ENCODE measurements at places on chromosomes 7 and 10. TPM values are rescaled to one million over a fixed set of nuclear protein-coding genes. Genes with fewer than 3 reads are reported as not detected.

DNA sequence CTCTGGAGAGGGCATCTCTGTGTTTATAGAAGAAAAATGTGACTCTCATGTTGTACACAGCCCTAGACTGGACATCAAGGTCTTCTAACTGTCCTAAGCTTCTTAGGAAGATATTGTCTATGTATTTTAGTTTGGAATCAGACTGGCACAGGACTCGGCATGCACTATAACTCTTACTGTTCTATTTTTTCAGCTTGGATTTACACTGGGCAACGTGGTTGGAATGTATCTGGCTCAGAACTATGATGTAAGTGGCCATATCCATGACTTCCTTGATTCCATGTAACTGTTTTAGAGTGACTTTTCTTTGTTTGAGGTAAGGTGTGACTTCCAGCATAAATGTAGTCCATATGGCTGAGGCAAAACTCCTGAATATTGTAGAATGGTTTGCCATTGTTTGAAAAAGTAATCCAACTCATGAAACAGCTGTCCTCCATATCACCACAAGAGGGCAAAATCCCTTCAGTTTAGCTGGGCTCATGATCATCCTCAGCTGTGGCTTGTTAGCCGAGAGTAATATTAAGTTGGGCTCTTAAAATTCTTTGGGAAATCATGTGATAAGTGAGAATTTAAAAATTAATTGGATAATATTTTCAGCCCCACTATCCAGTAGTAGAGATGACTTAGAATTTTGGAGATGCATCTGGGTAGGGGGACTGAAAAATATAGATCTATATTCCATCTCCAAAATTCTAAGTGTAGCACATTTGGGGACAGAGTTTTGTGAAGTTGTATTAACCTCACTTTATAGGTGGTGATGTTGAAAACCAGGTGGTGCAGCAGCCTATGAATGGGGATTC lies 10.4 kb downstream of the STMP1 start:
- no peak overlapping the region for H3K4me3 ChIP-seq
- no peaks in the 10 kb centered on the region for H3K27me3 ChIP-seq
- peak; percentile 77 for DNase-seq

ELOVL3 gene
- not detected for total RNA-seq

DNA sequence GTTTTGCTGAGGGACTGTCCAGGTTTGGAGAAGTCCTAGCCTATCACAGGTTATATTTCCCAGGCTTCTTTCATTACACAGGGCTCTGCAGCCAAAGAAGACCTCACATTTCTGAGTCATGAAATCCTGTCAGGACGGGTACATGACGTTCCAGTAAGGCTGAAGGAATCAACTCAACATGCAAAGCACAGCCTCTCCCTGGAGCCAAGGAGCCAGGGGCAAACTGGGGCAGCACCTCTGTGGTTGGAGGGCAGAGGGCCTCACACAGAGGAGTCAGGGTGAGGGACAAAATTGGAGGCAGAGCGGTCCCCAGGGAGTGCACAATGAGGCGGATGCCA lies 116.3 kb upstream of the GDF10 start:
- no peak for DNase-seq
- H3K27me3 ChIP-seq = no peaks in the 10 kb centered on the region
- H3K36me3 ChIP-seq = no peaks in the 10 kb centered on the region
- no peaks in the 10 kb centered on the region for H3K4me1 ChIP-seq
- H3K27ac ChIP-seq = peak overlapping the region; percentile 27

GRCh38 chr10:18400201-18400905 lies 251.0 kb downstream of the NSUN6 start:
- no peak for DNase-seq
- no peak overlapping the region for H3K27ac ChIP-seq
- peaks cover 12% of the 10 kb centered on the region for H3K4me1 ChIP-seq
- no peak overlapping the region for H3K4me3 ChIP-seq
- H3K27me3 ChIP-seq = no peaks in the 10 kb centered on the region
- H3K36me3 ChIP-seq = no peaks in the 10 kb centered on the region

DNA sequence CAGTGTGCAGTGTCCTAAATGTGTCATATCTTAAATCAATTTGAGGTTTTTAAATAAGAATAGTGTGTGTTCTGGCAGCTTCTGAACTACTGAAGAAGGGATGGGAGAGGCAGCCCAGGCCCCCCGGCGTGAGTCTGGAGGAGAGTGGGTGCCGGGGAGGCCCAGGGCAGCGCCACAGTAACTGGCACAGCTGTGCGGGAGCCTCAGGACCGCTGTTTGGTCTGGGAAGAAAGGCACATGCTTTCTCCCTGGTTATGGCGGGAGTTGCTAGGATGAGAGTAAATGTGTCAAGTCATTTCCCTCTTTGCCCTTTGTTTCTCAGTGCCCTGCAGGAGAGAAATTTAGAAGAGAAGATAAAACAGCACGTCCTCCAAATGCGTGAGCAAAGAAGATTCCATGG lies 31.9 kb upstream of the PWWP2B start:
- no peak for DNase-seq
- no peaks in the 10 kb centered on the region for H3K4me1 ChIP-seq
- peaks cover 41% of the 10 kb centered on the region for H3K36me3 ChIP-seq
- H3K4me3 ChIP-seq = no peak overlapping the region
- no peak overlapping the region for H3K27ac ChIP-seq

GRCh38 chr7:55120501-55121198 lies 101.8 kb downstream of the EGFR start:
- peaks cover 11% of the 10 kb centered on the region for H3K4me1 ChIP-seq
- no peaks in the 10 kb centered on the region for H3K36me3 ChIP-seq
- H3K27ac ChIP-seq = peak overlapping the region; percentile 50
- H3K27me3 ChIP-seq = no peaks in the 10 kb centered on the region
- DNase-seq = no peak
- no peak overlapping the region for H3K4me3 ChIP-seq

DNA sequence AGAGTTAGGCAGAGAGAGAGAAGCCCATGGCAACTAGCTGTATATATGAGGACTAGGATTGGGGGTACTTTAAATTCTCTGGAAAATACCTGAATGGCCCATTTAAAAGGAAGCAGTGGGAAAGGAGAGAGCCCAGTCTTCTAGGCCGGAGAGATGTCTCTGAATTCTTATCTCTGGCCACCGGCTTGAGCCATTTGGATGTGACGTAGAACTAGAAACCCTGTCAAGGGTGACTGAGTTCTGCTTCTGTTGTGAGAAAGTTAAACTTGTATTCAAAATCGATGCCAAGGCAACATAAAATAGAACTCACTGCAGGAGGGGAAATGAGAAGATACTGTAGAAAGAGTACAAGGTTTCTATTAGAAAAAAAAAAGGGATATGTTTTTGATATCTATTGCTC lies 6.3 kb upstream of the GSTK1 start:
- peaks cover 26% of the 10 kb centered on the region for H3K4me1 ChIP-seq
- DNase-seq = no peak
- H3K27ac ChIP-seq = no peak overlapping the region
- H3K4me3 ChIP-seq = no peak overlapping the region
- no peaks in the 10 kb centered on the region for H3K27me3 ChIP-seq

GRCh38 chr7:104133238-104133637 lies 74.6 kb downstream of the ORC5 start:
- H3K4me3 ChIP-seq = no peak overlapping the region
- no peaks in the 10 kb centered on the region for H3K27me3 ChIP-seq
- H3K4me1 ChIP-seq = no peaks in the 10 kb centered on the region
- DNase-seq = no peak

- H3K4me1 ChIP-seq = no peaks in the 10 kb centered on the region
- no peak overlapping the region for H3K4me3 ChIP-seq
- H3K27ac ChIP-seq = no peak overlapping the region
- no peak for DNase-seq
- no peaks in the 10 kb centered on the region for H3K36me3 ChIP-seq
- H3K27me3 ChIP-seq = no peaks in the 10 kb centered on the region
Measured at GRCh38 chr7:18163091-18163490, 135.4 kb upstream of the PRPS1L1 start.

HOXA10 gene
- total RNA-seq = not detected

INPP5A gene
- total RNA-seq = 50.6 TPM

DNA sequence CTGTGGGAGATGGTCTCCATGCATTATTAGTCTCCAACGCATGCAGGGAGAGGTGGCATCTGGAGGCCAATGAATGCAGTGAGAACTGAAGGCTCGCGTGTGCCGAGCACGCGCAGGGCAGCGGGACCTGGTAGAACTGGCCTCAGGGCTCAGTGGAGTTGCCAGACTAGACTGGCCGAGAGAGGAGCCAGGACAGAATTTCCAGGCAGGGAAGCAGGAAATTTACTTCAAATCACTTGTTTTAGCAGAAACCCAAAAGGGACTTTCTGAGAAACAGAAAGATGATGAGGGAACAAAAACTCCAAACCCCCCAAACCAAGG lies 311.0 kb upstream of the IMMP2L start:
- no peak overlapping the region for H3K27ac ChIP-seq
- no peaks in the 10 kb centered on the region for H3K27me3 ChIP-seq
- DNase-seq = no peak

- no peak overlapping the region for H3K4me3 ChIP-seq
- H3K4me1 ChIP-seq = no peaks in the 10 kb centered on the region
- no peak overlapping the region for H3K27ac ChIP-seq
- H3K36me3 ChIP-seq = no peaks in the 10 kb centered on the region
- DNase-seq = no peak
Measured at GRCh38 chr10:86583983-86584382, 62.4 kb upstream of the WAPL start.

GRCh38 chr10:98620503-98620902 lies 173.8 kb upstream of the HPS1 start:
- no peaks in the 10 kb centered on the region for H3K36me3 ChIP-seq
- H3K27ac ChIP-seq = no peak overlapping the region
- no peaks in the 10 kb centered on the region for H3K4me1 ChIP-seq
- H3K4me3 ChIP-seq = no peak overlapping the region

DNA sequence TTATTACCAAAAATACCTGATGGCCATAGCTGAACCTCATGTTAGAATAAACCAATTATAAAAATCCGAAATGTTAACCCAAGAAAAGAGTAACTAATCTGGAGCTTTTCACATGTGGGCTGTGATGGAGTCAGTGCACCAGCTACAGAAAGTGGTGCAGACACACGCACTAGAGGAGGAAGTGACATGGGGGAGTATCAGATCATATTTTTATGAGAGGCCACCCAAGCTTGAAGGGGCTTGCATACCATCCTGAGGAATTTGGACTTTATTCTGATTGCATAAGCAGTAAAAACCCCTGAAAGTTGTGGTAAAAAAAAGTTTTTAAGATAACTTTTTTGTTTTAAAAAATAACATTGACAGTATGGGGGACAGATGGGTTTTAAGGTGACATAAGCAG lies 1148.5 kb upstream of the CELF2 start:
- no peak overlapping the region for H3K27ac ChIP-seq
- no peaks in the 10 kb centered on the region for H3K27me3 ChIP-seq
- no peak for DNase-seq
- H3K36me3 ChIP-seq = no peaks in the 10 kb centered on the region
- H3K4me3 ChIP-seq = no peak overlapping the region
- H3K4me1 ChIP-seq = no peaks in the 10 kb centered on the region

GARS1 gene
- total RNA-seq = 73.6 TPM

- H3K4me3 ChIP-seq = peak overlapping the region; percentile 4
- H3K27me3 ChIP-seq = no peaks in the 10 kb centered on the region
- peaks cover 23% of the 10 kb centered on the region for H3K4me1 ChIP-seq
- H3K27ac ChIP-seq = peak overlapping the region; percentile 96
- DNase-seq = peak; percentile 83
Measured at GRCh38 chr7:2863461-2864066, 19.5 kb upstream of the GNA12 start.

DNA sequence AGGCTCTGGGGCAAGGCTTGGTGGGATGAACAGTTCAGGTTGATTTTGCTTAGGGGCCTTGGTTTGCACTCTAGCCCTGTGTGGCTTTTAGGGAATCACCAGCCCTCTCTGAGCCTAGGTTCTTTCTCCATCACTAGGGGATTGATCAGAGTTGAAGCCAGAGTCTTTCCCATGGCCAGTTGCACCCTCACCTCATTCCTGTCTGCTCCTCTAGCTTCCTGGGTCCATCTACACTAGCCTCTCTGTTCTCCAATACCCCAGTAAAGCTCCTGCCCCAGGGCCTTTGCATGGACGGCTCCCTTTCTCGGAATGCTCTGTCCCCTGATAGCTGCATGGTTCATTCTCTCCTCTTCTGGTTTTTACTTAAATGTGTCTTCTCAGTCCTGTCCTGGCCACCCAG lies 40.4 kb downstream of the SORCS3 start:
- H3K36me3 ChIP-seq = no peaks in the 10 kb centered on the region
- peaks cover 7% of the 10 kb centered on the region for H3K27me3 ChIP-seq
- peak overlapping the region; percentile 48 for H3K27ac ChIP-seq

CALML3 gene
- total RNA-seq = not detected

CACUL1 gene
- total RNA-seq = 76.9 TPM

GRCh38 chr7:87028636-87029035 lies 30.8 kb downstream of the ELAPOR2 start:
- no peak overlapping the region for H3K4me3 ChIP-seq
- H3K27ac ChIP-seq = no peak overlapping the region
- H3K27me3 ChIP-seq = no peaks in the 10 kb centered on the region

DNA sequence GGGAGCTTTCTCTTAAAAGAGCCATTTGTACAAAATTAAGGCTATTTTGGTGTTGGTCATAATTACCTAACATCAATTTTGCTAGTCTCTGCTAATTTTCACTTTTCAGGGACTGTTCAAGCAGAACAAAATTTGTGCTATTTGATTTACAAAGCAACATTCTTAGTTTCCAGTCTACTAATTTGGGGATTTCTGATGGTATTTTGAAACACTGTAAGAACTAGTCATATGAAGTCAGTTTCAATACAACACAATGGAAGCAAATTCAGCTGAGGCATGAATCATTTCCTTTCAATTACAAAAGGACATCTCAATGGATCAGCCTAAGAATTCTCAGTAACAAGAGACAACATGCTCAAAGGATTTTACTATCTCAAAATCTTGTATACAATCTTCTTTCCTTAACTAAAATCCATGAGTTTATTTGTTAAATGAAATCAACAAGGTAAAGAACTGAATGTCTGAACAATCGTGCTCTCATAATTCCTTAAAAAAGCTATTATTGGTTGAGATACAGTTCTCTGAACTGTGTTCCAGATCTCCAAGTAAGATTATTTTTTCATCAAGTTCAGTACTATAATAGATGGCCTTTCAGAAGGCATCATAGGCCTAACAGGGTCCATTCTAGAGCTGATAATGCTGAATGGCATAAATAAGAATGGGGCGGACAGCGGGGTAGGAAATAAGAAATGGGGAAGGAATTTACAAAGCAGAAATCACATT lies 144.6 kb downstream of the NRCAM start:
- DNase-seq = no peak
- no peak overlapping the region for H3K4me3 ChIP-seq
- no peak overlapping the region for H3K27ac ChIP-seq
- no peaks in the 10 kb centered on the region for H3K4me1 ChIP-seq
- no peaks in the 10 kb centered on the region for H3K36me3 ChIP-seq

DNA sequence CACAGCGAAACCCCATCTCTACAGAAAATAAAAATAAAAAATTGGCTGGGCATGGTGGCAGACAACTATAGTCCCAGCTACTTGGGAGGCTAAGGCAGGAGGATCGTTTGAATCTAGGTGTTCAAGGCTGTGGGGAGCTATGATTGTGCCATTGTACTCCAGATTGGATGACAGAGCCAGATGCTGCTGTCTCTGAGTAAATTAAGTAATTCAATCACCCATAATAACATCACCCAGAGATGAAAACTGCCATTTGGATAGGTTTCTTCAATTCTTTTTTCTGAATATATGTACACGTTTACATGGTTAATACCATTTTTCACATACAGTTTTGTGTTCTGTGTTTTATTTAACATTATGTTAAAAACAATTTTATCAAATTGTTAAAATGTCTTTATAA lies 79.3 kb downstream of the WIPF3 start:
- H3K4me1 ChIP-seq = peaks cover 9% of the 10 kb centered on the region
- DNase-seq = no peak
- no peak overlapping the region for H3K27ac ChIP-seq

- H3K4me3 ChIP-seq = no peak overlapping the region
- no peaks in the 10 kb centered on the region for H3K27me3 ChIP-seq
- no peak for DNase-seq
Measured at GRCh38 chr10:47286116-47286505, 13.9 kb upstream of the GDF10 start.
